Hindlimb muscle (tissue), 1 donor: ENCODE measurements at places on chromosomes 4 and X. TPM values are rescaled to one million over a fixed set of nuclear protein-coding genes. Genes with fewer than 3 reads are reported as not detected.

TBL1X gene
- 10.0 TPM for polyA plus RNA-seq

WNK3 gene
- polyA plus RNA-seq = 2.0 TPM

TRPC3 gene
- 0.19 TPM for polyA plus RNA-seq

UGT2B11 gene
- polyA plus RNA-seq = not detected

CYTL1 gene
- 5.6 TPM for polyA plus RNA-seq

CYBB gene
- polyA plus RNA-seq = 22.6 TPM

GNRHR gene
- polyA plus RNA-seq = 0.50 TPM

TMEM154 gene
- polyA plus RNA-seq = 0.83 TPM

ARSJ gene
- polyA plus RNA-seq = 3.6 TPM

MAGEA9B gene
- polyA plus RNA-seq = not detected

BEX1 gene
- 0.34 TPM for polyA plus RNA-seq

CSAG3 gene
- not detected for polyA plus RNA-seq

DCAF8L2 gene
- polyA plus RNA-seq = not detected

IQSEC2 gene
- 19.8 TPM for polyA plus RNA-seq

RIPPLY1 gene
- not detected for polyA plus RNA-seq
